ENCODE measurements at places on chromosomes 7 and 10.

DNA sequence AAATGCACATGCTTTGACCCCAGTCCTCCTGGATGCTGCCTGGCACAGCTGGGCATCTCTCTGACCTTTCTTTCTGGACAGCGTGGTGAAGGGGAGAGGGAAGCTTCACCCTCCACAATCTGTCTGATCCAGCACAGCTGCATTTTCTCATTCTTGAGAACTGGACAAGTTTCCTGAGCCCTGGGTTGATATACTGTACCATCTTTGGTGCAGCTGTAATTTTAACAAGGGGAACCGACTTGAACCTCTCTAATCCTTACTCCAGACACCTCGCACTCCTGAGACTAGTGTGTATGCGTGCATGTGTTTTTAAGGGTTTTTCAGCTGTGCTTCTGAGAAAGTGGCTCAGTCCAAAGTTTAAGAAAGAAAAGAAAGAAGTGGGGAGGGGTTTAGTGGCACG, 655.7 kb downstream of the INHBA start:
- DNase-seq: no peak

DNA sequence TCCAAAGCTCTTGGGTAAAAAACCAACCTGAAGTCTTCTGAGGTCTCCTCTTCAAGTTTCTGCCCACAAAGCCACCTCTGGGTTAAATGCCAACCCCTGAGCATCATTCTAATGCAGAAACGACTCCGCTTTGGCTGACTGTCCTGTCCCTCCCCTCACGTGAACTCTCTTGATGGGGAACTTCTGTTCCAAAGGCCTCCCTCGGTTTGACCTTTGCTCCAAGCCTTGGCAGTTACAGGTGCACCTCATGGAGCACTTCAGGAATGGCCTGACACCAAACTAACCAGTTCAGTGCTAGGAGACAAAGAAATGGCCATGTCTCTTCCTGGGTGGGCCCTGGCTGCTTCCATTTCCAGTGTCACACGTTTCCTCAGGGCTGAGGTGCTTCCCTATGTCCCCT, 20.0 kb downstream of the CAMK2G start:
- DNase-seq: no peak

DNA sequence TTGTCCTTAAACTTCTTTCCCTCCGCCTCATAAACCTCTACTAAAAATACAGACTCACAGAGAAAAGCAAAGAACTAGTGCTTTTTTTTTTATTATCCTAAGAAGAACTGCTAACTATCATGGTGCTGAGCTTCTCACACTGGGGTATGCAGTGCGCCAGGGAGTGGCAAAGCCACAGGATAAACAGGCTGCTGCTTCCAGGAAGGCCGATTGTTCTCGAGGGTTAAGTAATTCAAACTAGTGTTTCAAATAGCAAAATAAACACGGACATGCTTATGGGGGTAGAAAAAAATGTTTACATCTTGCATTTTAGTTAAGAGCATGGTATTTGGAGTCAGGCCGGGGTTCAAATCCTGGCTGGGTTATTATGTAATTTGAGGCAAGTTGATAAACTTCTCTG, 157.0 kb downstream of the TAX1BP1 start:
- no peak for DNase-seq

DNA sequence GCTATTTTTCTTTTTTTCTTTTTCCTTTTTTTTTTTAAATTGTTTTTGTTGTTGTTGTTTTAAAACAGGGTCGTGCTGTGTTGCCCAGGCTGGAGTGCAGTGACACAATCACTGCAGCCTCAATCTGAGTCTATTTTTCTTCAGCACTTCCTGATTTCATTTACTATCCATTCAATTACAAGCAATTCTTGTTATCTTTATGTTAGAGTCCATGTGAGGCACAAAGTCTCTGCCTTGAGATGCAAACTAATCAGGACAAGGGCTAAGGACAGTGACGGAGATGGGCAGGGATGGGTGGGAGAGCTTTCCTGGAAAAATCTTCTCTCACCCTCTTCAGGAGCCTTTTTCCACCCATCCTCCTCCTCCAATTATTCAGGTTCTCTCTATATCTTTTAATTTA, 157.3 kb upstream of the AUTS2 start:
- DNase-seq: no peak

DNA sequence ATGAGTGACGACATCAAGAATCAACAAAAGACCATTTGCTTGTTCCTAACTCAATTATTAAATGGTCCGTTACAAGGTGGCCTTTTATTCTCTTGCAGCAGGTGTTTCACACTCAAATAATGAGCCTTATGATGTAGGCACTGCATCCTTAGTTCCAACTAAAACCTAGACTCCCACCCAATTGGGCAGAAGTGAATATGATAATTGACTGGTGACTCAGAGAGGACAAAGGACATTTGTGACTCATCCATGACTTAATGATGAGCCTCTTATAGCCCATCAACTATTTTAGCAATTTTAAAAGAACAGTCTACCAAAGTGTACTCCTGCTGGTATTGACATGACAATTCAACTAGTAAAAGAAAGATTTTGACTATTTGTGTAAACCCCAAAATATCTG, 1027.8 kb upstream of the PHF14 start:
- DNase-seq: no peak

- DNase-seq: no peak
These were observed 57.1 kb upstream of the ITPRID1 start for GRCh38 chr7:31456646-31457368.

- no peak for DNase-seq
These were observed 123.5 kb downstream of the AHR start for GRCh38 chr7:17421941-17422340.

DNA sequence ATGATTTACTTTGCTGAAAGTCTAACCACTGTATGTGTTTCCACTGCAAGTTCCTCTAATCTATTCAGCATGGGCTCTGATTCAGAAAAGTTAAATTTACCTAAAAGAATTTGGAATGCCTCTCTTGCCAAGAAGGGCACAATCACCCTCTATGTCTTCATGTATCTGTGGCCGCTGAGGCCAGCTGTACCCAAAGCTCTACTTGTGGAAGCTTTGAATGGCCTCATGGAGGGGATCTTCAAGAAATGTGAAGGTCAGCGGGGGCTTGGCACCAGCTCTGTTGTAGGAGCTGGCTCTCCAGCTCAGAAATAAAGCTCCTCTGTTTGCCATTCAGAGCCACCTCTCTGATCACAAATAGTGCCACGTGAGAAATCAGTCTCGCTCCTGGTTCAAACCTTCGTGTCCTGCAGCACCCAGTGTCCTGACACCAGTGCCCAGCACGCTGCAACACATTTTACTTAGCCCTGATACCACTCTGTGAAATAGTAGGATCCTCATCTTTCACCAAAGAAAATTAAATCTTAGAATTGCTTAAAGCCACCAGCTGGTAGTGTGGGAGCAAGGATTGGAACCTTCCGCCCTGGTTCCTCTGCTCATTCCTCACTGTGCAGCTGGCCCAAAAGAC, 61.1 kb downstream of the PKD1L1 start:
- no peak for DNase-seq

- DNase-seq: no peak
These were observed 91.4 kb upstream of the PIK3CG start for GRCh38 chr7:106773721-106774120.

Measured in stimulated activated naive CD8-positive, alpha-beta T cell treated with anti-CD3 and anti-CD28 coated beads, Interleukin-15, amount 100 ng/mL, for 72 hours (primary cell).